ENCODE measurements at places on chromosomes 12 and 14.

GRCh38 chr14:93980456-93981201 lies 4.3 kb upstream of the ASB2 start:
- DNase-seq = no peak

DNA sequence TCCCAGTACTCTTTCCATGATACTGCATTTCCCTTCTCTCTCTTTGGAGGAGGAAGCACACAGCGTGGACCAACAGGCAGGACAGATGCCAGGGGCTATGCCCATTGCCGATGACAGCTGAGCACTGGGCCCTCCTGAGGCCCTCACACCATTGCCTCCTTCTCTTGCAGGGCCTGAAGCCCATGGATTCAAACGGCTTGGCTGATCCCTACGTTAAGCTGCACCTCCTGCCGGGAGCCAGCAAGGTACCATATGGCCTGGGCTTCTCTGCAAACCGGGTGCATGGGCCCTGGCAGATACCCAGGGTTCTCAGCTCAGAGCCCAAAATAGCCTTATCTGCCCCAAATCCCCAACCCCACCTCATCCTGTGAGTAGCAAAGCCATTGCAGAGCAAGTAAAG lies 25.2 kb upstream of the OAS1 start:
- DNase-seq = no peak

GRCh38 chr12:116620124-116620491 lies 60.9 kb downstream of the MAP1LC3B2 start:
- no peak for DNase-seq

DNA sequence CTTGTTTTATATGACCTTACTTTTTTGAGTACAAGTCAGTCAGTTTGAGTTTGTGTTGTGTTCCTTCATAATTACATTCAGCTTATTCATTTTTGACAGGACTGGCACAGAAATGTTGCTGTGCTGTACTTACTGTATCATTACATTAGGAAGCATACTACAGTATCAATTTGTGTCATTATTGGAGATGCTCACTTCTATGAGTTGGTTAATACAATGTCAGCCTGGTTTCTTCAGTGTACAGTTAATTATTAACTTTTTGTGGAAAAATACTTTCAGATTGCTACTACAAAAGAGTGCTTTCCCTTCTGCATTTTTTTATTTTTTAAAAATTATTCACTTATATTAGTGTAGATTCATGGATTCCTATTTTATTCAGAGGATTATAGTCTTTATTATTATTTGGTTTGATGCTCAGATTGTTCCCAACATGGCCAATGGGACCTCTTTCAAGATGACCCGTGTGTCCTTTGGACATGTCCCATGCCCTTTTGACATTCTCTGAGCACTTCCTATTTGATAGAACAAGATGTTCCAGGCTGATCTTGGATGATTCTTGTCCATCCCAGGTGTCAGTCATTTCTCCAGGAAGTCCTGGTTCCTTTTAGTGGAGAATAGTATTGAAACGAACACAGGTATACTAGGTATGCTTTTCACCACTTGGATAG lies 66.6 kb downstream of the MON2 start:
- no peak for DNase-seq

- DNase-seq = no peak
Observed at GRCh38 chr14:92729634-92730358, 18.6 kb downstream of the LGMN start.

GRCh38 chr12:108394196-108394595 lies 55.1 kb upstream of the CMKLR1 start:
- DNase-seq = no peak

- peak; percentile 83 for DNase-seq
Observed at GRCh38 chr14:105180592-105181548, at the start of gene NUDT14. Gene NUDT14 (minus strand): TSS chr14:105181312. CDS start chr14:105181209, 103 bp downstream.

DNA sequence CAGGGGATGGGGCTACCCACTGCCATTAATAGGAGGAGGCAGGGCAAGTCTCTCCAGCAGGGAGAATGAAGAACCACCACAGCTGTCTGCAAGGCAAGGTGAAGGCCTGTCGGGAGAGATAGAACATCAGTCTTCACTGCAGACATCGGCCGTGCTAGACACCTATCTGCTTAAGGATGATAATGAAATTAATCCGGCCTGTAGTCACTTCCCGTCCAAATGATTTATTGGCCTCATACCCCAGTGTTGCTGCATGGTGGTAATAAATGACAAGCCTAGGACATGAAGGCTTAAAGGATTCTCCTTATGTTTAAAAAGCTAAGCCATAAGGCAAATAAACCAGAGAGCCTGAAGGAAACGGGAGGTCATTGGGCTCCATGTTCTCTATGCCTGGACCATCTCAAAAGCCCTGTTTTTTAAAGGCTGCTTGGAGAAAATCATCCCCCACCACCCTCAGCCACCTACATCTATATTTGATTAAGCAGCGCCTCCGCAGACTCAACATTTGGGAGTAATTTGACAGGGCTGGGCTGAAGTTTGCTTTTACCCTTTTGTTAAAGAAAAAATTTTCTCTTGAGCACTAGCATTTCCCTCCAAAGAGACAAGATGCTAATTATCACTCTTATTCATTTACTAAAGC lies 137.7 kb downstream of the PLXNC1 start:
- no peak for DNase-seq

- DNase-seq = peak; percentile 40
Observed at GRCh38 chr14:73612339-73613045, at the start of gene ACOT6. Gene ACOT6 (plus strand): TSS chr14:73612517. CDS start chr14:73612572, 55 bp downstream.

GRCh38 chr12:104570174-104570907 lies 113.6 kb downstream of the CHST11 start:
- no peak for DNase-seq

GRCh38 chr14:35134329-35135123 lies 12.2 kb downstream of the PRORP start:
- no peak for DNase-seq

- no peak for DNase-seq
Observed at GRCh38 chr12:6847676-6848075, 3.4 kb downstream of the CDCA3 start.

DNA sequence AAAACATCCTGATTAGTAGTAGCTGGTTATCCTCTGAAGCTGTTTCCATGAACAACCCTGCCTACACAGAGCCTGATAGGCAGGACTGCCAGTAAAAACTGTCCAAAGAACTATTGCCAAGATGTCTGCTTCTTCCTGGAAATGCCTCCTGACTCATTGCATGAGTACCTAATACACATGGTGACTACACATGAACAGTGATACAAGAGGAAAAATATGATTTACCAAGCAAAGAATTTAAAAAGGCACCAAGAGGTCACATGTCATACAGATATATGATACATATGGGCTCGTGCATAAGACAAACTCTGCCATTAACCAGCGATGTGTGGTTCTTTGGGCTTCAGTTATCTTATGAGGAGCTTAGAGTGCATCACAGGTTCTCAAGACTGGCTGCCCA lies 552.3 kb downstream of the SLC16A7 start:
- no peak for DNase-seq

- no peak for DNase-seq
Observed at GRCh38 chr12:22935501-22935900, 310.5 kb downstream of the ETNK1 start.

DNA sequence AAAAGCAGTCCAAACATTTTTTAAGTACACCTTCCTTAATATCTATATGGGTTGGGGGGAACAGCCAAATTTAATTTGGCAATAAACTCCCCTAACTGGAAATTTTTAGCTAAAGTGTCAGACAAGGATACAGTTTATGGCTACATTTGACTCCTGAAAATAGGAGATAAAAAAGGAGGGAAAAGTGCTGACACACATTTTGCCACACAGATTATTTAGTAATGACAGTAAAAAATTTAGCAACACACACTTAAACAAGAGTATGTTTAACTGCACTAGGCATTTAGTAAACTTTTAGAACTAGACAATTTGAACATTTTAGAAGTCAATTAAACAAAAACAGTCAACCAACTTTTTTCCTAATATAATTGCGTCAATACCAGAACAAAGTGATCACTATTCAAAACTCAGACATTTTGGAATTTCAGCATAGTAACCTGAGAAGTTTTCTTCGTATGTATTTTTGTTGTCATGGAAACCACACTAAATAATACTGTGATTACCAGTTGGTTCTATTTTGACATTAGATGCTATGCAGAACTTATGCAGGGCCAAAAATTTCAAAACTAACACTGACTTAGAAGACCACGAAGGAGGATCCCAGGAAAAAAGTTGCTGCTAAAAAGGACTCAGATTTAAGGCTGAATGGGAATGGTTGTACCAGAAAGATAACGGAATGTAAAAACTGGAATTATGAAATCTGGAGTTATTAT lies 13.4 kb downstream of the GMFB start:
- no peak for DNase-seq

GRCh38 chr14:23209651-23210423 lies 26.4 kb upstream of the SLC7A8 start:
- no peak for DNase-seq

DNA sequence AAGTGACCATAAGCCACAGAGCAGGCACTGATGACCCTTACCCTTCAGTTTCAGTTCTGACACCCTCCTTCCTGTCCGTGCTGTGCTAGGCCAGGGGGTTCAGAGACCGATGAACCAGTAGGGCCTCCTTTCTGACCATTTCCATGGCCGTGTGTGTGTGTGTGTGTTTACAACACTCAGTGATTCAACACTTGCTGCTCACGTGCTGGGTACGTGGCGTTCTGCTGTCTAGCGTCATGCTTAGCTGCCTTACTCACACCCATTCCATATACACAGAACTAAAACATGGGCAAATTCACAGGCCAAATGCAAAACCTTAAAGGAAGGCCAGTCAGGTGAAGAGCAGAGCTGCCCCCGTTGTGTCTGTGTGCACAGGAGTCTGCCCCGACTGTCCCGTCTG lies 67.5 kb downstream of the DNAH10 start:
- no peak for DNase-seq

DNA sequence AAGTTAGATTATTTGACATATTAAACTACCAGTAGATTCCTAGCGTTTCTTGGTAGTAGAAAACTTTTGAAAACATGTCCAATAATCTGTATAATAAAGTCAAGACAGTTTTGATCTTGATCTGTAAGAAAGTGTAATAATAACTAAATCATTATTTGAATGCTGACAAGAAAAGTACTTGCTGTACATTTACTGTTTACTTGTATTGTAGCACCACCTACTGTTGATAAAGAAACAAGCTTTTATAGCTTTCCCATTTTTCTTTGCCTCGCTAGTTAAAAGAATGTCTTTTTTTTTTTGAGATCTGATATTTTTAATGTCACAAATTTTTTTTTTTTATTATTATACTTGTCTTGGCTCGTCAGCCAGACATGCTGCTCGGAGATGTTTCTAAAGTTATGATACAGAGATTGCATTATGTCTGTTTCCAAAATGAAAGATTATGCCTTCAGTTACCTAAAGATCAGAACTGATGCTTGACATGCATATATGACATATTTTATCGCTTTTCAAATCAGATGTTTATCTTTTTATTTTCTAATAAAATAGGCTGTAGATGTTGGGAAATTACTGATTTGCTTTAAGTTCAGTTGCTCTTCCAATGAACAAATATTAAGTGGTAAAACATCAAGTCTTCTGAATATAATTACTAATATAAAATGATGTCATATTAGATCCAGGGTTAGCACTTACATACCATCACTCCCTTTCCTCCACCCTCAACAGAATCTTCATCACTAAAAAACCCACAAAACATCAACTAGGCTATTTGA lies 140.5 kb downstream of the AKAP6 start:
- DNase-seq = no peak

GRCh38 chr12:49976557-49976956 lies 3.8 kb downstream of the AQP6 start:
- DNase-seq = no peak

DNA sequence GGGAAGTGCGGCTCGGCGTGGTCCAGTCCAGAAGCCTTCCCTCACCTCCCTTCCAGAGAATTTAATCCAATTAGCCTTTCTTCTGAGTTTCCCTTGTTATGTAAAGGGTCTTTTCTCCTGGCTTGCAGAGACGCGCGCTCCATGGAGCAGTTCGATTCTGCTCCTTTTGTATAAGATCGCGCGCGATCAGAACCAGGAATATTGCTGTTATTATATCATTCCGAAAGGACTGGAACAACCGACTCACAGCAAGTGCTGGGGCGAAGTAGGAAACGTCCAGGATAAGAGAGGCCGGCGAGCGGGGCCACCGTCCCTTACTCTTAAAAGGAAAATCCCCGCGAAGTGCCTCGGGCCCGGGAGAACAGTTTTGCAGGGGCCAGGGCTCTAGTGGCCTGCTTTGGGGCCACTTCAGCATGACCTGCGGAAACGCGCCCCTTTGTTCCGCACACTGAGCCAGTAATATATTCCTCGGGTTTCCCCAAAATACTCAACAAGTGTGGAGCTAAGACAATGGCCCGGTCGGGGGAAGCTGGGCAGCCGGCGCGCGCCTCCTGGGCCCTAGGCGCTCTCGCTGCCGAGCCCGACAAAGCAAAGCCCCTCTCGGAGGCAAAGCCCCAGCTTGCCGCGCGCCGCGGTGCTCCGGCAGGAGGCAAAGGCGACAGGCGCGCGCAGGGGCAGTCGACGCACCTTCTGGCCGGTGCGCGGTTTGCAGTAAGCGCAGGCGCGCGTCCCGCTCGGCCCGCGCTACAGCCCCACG lies 2.9 kb downstream of the RFX4 start:
- DNase-seq = no peak

- DNase-seq = no peak
Observed at GRCh38 chr12:62113366-62114011, 146.7 kb upstream of the USP15 start.

- DNase-seq = no peak
Observed at GRCh38 chr14:22296722-22297121, 292.3 kb downstream of the DAD1 start.

- no peak for DNase-seq
Observed at GRCh38 chr14:105848570-105848969, 322.2 kb downstream of the TMEM121 start.

GRCh38 chr12:108910336-108910735 lies 30.4 kb downstream of the DAO start:
- DNase-seq = no peak

DNA sequence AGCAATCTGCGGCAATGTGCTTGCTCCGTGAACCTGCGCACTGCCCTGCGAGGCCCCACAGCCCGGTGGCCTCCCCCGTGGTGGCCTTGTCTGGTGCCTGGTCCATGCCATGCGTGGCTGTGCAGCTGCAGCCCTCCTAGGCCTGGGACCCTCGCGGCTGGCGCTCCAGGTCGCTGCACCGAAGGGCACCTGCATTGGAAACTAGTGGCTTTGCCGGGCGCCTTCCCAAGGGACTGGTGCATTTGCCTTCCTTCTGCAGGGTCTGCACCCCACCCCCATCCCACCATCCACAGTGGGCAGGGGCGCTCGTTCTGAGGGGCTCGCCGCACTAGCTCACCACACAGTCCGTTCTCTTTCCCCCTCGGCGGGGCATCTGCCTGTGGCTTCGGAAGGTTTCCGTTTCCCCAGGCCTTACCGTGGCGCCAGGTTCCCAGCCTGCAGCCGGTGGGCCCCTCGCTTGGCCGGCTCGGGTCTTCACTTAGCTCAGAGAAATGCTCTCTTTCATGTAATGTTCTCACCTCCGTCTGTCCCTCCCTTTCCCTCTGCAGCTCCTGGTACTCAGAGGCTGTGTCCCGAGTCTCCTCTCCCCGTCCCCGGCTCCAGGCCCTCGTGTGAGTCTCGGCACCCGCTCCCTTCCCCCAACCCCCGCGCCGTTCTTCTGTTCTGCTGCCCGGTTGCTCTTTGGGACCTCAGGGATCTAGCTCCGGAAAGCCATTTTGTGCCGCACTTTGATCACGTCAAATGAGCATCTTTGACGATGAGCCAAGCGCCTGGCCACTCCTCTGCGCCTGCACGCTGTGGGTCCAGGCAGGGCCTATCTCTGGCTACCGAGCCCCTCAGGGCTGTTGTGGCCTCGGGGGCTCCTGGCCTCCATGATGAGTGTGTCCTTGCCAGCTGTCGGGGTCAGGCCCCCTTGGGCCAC lies 31.9 kb downstream of the JAG2 start:
- DNase-seq = no peak
